Stimulated activated CD4-positive, alpha-beta T cell treated with anti-CD3 and anti-CD28 coated beads, TNF-alpha, amount 100 ng/mL, for 1 hour (primary cell): ENCODE measurements at places on chromosomes 11 and 22.

DNA sequence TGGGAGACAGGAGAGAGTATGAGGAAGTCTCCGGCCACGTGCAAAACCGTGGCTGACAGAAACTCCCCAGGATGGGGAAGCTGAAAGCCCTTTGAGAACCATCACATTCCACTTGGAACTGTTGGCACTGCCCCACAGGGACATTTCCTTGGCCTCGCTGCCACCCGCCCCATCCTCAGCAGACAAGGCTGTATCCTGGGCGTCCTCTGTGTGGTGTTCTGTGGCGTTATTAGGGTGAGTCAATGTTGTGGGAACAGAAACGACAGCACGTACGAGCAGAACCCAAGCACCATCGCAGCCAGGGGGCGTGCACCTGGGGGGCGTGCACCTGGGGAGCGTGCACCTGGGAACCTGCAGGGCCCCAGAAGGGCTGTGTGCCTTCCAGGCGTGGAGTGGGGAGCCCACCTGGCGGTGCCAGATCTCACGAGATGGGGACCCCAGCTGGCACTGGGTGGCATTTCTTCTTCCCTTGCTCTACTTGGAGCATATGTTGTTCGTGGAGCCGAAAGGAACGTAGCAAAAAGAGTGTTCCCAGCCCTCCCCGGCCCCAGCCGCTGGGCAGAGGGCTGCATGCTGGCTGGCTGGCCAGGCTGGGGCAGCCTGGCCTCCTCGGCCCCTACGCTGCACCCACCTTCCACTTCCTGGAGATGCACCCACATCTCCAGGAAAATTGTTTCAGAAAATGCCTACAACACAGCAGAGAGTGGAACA, 35.4 kb downstream of the NFAM1 start:
- DNase-seq, result no peak

DNA sequence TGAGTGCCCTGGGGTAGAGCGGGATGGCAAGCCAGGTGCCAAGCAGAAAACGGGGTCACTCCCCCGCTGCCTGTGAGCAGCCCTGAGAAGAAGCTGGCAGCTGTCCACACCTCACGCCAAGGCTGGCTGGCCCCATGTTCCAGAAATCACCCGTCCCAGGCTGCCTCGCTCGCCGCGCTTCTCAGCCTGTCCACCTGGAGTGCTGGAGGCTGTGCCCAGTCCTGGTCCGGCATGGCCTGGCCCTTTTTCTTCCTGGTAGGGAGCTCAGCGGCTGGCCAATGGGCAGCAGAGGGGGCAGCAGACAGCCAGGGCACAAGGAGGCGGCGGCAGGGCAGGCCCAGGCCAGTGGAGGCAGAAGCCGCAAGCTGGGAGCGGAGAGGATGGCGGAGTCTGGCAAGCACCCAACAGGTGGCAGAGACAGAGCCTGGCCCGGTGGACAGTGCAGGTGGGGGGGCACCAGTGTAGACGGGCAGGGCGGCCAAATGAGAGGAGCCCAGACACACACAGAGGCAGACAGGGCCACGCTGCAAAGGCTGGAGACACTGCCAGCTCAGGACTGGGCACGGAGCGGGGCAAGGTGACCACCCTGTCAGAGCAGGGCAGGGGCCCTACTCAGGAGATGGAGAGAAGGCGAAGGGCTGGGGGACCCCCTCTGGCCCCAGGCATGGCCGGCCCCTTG, 37.2 kb upstream of the TH start:
- DNase-seq, result no peak

DNA sequence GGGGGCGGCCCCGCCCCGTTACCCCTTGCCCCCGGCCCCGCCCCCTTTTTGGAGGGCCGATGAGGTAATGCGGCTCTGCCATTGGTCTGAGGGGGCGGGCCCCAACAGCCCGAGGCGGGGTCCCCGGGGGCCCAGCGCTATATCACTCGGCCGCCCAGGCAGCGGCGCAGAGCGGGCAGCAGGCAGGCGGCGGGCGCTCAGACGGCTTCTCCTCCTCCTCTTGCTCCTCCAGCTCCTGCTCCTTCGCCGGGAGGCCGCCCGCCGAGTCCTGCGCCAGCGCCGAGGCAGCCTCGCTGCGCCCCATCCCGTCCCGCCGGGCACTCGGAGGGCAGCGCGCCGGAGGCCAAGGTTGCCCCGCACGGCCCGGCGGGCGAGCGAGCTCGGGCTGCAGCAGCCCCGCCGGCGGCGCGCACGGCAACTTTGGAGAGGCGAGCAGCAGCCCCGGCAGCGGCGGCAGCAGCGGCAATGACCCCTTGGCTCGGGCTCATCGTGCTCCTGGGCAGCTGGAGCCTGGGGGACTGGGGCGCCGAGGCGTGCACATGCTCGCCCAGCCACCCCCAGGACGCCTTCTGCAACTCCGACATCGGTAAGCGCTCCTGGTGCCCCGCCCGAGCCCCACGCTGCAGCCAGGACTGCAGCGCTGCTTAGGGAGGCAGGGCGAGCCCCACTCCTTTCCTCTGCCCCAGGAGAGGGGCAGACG, at the start of gene TIMP3:
TSS of gene TIMP3 (plus strand) at position 169 of the 700 bp plus-strand sequence. CDS start at position 466, 297 bp downstream.
- DNase-seq, result no peak

DNA sequence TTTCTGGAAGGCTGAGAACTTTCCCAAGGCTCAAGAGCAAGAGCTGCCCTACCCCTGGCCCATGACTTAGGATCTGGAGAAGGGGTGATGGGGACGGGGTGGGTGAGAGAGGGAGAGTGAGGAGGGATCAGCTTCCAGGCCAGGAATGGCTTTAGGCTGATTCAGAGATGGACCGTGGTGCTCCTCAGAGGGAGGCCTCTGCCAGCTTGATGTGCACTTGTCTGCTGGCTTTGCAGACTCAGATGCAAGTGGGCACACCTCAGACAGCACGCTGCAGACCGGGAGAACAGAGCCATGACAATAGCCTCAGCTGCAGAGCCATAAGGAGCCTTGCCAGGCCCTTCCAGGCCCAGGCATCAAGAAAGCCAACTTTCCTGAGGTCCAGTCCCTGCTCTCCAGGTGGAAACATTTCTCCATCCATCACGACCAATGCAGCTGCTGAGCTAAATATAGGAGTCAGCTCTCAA, 41.3 kb downstream of the ALX4 start:
- DNase-seq, result no peak

DNA sequence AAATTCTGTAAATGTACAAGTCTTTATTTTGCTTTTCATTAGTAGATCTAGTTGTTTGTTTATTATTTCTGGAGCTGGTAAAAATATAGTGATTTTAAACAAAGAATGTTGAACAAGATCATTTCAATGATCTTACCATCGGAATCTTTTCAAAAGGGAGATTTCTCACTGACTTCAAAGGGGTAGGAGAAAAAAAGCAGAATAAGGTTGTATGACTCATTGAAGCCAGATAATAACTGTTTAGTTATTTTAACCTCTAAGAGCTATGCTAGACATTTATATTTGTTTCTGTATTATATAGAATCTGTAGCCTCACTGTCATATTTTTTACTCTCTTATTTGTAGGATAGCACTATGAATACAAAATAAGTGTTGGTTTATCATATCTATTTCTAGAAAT, 8.1 kb upstream of the PDE3B start:
- DNase-seq, result no peak

DNA sequence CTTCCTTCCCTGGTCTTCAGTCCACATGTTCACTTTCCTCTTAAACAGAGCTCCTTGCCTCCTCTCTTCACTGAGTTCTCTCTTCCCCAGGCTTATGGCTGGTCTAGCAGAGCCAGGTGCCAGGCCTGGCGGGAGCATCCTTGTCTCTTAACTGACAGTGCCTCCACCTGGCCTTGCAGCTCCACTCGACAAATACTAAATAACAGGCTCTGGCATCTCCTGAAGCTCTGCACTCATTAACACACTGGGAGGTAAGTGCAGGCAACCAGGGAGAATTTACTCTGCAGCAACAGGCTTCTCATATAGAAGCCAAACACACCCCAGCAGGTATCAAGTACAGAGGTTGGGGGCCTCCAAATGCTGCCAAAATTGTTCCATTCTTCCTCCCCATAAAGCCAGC, 438.1 kb downstream of the SOX6 start:
- DNase-seq, result no peak

- DNase-seq, result no peak
Observed at GRCh38 chr11:121587182-121587581, 134.4 kb upstream of the SORL1-AS1 start.

GRCh38 chr11:102788334-102788995, 8.0 kb upstream of the MMP10 start:
- no peak for DNase-seq

- no peak for DNase-seq
Observed at GRCh38 chr11:76987203-76987602, 47.0 kb upstream of the B3GNT6 start.

- peak; percentile 9 for DNase-seq
Observed at GRCh38 chr11:125348674-125349309, 147.3 kb downstream of the FEZ1 start.

- DNase-seq, result no peak
Observed at GRCh38 chr11:57597916-57598830, 688 bp downstream of the SERPING1 start.

DNA sequence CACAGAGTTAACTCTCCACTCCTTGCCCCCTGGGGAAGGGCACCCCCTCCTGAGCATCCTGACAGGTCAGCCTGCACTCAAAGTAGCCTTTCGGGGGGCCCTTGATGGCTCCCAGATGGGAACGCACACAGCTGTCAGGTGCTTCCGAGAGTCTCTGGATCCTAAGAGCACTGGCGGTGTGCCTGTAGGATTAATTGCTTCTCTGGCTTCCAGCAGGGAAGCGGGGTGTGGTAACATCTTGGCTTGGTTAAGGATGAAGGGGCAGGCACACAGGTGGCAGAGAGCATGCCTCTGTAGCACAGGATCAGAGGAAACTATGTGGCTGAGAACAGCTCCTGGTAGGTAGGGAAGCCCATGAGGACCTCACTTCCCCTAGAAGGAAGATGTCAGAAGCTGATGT, 199.8 kb downstream of the MIAT start:
- DNase-seq, result no peak

DNA sequence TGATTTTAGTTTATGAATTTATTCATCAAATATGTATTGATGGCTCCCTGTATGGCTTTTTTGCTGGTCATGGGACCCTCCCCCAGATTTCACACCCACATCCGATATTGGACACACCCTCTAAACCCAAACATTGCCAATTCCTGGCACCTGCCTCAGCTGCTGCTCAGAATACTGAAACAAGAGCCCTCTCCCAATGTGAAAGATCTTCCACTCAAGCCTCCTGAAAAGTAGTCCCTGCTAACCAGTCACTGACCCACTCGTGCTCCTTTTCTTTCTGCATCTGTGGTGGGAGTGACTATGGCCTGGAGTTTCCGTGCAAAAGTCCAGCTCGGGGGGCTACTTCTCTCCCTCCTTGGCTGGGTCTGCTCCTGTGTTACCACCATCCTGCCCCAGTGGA, at the start of gene CLDN25:
TSS of gene CLDN25 (plus strand) at position 301 of the 400 bp plus-strand sequence. CDS start at position 301, 0 bp downstream.
- no peak for DNase-seq

DNA sequence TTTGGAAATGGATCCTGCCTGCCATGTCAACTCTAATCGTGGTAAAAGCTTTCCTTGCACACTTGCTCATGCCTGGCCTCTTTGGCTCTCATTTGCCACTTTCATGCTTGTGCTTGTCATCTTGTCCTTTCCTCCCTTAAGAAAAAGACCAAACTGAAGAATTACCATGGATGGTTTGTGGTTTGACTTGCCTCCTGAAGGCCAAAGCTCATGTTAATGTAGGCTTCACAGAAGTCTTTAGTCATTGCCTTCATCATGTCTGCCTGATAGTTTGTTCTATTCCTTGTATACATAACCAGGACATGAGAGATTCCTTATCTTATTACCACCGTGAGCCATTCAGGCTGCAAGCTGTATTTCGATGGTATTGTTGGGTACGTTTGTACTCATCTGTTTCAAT, 17.3 kb downstream of the TEAD1 start:
- DNase-seq, result no peak

DNA sequence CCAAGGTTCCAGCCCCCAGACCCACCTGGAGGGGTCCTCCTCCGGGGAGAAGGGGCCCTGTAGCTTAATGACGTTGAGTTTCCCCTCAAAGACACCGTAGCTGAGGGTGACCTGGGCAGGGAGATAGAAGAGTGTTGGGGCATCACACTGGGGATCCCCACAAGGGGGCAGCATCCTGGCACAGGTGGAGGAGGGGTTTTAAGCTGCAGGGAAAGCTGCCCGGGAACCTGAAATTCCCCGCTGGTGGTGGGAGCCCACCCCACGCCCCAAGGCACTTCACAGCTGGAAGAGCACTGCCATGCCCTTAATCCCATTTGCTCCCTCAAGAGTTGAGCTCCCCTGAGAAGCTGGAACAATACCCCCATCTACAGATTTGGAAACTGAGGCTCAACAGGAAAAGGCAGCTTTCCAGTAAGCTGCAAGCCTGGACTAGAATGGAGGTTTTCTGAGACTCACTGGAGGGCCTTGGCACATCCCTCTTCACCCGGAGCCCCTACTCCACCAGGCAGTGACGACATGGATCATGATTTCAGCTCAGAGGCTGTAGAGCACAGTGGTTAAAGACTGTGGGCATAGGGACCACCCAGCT, 13.7 kb downstream of the MFNG start:
- DNase-seq, result no peak

- DNase-seq, result no peak
Observed at GRCh38 chr11:63841554-63841953, 2.6 kb downstream of the MARK2 start.

DNA sequence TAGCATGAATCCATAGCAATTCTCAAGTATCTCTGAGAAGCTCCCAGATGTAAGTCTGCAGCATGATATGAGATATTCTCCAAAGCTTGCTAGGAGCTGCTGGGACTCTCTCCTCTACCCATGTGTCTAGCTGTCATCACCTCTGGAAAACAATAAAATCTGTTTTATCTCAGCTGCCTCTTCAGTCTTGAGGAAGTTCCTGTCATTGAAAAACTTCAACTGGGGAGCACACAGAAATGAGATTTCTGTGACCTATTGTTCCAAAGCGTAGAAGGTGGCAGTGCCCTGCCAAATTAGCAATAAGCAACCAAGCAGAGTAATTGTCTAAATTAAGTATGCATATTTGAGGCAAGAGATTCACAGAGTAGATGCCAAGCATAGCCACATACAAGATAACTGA, 1380.6 kb upstream of the RAG2 start:
- DNase-seq, result no peak

DNA sequence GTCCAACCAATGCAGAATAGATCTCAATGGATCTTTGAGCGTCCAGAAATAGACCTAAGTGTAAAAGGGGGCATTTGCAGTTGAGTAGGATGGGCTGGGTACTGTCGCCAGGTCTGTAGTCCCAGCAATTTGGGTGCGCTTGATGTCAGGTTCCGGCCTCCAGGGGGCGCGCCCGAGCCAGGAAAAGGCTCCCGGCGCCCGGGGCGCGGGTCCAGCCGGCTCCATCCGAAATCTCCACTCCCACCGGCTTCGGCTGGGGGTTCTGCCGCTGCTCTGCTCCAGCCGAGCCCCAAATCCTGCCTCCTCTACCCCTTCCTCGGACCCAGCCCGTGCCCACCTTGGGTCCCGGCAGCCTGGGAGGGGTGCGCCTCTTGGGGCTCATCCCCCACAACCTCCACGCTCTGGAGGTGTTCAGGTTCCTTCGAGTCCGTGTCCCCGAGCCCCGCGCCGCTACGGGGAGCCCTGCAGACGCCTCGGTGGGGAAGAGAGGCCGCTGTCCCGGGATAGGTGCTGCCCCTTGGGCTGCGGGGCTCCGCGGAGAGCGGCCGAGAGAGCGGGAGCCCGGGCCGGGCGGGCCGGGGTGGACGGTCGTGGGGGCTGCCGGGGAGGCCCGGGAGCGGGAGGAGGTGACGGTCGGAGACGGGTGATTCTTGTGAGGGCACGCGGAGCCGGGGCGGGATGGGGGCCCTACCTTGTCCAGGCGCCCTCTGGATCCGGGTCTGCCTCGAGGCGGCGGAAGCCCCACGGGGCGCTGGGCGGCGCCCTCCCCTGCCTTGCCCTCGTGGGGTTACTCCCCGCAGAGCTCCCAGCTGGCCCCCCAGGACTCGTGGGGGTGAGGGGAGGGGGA, 13.0 kb upstream of the CYB5R3 start:
- peak; percentile 51 for DNase-seq
